ENCODE measurements at places on chromosomes 3 and 15.

DNA sequence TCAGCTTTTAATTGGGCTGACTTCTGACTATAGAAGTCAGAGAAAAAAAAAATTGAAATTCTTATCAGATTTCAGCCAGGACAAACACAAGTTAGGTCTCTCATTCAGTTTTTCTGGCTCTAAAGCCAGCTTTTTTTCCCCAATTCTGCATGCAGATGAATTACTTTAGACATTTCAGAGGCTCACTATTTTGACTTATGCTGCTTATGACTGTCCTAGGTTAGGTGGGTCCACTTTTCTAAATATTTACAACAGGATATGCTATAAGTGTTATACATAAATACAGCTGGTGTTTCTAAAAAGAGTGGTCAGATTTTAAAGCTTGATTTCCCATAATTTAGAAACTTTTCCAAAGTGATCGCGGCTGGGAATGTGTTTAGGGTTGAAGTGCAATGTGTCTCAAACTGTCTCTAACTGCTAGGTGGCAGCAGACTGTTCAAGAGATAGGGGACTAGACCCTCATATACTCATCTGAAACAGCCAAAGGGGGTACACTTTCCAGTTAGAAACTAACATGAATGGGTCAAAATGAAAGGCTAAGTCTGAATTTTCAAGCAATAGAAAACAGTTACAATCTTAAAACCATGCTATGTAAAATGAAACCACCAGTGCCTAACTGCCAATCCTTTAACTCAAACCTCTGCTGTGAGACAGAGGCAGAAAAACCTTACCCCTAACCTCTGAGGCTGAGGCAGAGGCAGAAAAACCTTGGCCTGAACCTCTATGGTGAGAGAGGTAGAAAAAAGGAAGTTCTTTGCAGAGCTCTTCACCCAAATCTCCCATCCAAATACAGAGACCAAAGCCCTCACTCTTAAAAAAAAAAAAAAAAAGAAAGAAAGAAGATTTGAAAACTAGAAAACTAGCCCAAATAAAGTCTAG is 596.0 kb downstream of the NTRK3 start:
- DNase-seq = no peak

DNA sequence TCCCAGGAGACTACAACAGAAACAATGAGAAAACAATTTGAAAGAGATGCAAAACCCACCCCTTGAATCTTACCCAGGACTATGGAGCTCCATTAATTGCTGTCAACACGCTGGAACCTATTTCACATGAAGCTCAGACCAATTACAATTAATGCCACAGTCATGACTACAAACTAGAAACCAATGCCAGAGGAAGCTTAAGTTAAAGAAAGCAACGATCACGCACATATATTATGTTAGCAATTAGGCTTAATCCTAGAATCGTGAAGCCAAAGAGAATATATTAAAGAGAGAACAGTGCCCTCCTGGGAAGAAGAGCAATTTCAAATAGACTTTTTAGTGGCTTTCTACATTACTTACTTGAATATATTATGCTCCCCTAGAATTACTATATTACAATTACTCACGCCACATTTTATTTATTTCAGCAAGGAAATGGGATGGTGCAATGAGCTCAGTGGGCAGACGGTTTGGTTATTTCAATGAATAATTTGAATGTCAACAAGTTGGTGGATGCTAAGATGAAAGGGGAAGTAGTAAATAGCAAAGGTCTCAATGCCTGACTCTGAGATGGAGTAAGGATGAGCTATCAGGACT is 125.5 kb downstream of the GREM1 start:
- DNase-seq = no peak

GRCh38 chr3:195458316-195458717 is 15.5 kb upstream of the ACAP2 start:
- DNase-seq = no peak

DNA sequence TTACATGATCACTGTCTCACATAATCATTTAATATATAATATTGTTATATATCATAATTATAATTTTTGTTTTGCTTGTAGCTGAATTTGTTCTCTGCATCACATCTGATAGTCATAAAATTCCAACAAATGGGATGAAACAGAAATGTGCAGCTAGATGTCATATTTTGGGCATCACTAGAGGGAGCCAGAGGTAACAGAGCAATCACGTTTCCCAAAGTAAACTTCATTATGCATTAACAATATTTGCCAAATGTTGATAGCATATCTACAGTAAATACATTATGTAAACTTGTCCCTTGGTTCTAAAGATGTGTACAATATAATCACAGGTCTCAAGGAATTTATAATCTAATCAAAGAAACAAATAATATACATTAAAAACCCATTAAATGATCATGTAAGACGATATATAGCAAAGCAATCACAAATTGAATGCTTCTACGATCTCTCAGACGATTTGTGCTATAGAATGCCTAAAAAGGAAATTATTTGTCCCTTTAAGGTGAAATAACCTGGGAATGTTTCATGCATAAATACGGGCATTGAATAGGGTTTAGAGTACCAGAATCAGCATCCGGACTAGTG is 234.2 kb upstream of the MCTP2 start:
- DNase-seq = peak; percentile 4

- DNase-seq = no peak
These were observed 19.1 kb downstream of the ZDHHC19 start for GRCh38 chr3:196192036-196192523.

- no peak for DNase-seq
These were observed 9.0 kb downstream of the TMEM43 start for GRCh38 chr3:14133876-14134275.

DNA sequence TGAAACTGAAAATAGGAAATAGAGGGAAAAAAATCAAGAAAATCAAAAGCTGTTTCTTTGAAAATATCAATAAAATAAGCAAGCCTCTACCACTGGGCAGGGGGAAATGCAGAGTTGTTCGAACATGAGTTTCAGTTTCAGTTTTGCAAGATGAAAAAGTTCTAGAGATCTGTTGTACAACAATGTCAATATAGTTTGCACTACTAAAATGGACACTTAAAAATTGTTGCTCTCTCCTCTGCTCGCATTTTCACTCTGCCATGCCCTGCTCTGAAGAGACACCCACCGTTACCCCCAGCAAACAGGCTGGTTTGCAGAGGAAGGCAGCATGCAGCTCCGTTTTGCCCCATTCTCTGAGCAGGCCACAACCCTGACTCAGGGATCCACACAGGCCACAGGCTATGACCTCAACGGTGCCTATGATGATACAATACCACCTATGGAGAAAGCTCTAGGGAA is 64.5 kb downstream of the ZNF148 start:
- DNase-seq = no peak

- DNase-seq = no peak
These were observed 312.5 kb downstream of the NTRK3 start for GRCh38 chr15:87944050-87944449.

- DNase-seq = no peak
These were observed 33.8 kb downstream of the CYP11A1 start for GRCh38 chr15:74333662-74334061.

- DNase-seq = no peak
These were observed 5.0 kb upstream of the RAMAC start for GRCh38 chr15:82980981-82981380.

GRCh38 chr15:60740787-60741354 is 261.9 kb upstream of the ICE2 start:
- DNase-seq = no peak

DNA sequence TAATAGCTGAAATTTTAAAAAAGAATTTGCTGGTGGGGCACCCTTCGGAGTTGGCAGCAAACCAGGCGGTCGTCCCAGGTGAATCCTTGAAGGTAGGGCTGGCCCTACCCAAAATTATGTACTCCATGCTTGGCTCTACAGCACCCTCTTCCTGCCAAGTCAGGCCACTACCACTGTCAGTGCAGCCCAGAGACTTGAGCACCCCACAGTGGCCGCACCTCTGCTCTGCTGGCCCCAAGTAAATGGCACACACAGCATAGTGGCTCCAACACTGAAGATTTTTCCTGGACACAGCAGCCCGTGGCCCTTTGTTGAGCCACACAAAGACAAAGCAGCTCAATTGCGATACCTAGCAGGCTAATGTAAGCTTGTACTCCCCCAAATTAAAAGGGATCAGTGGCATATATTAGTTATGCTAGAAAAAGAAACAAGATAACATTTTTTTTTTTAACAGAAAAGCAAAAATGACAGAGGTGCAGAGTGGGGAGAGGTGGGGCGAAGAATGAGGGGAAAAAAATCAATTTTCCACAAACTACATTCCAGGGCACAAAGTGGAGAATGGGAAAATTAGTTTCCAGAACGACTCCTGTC is 250.5 kb downstream of the UACA start:
- DNase-seq = no peak

DNA sequence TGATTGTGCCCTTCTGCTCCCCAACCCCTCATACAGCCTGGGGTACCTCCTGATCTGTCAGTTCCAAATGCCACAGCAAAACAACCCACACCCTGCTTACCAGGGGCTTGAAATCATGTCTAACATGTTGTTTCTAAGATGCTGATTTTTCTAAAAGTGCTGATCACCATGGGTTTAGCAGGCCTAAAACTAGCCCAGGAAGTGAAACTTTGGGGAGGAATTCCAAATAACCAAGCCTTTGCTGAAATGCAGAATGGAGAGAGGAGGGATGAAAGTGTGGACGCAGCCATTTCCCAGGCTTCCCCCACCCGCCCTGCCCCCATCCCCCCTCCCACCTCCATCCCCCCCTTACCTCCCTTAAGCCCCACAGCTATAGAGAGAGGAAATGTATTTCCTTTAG is 2.0 kb upstream of the HRH1 start:
- no peak for DNase-seq

- DNase-seq = no peak
These were observed 513.3 kb upstream of the SEMA6D start for GRCh38 chr15:47203993-47204392.

DNA sequence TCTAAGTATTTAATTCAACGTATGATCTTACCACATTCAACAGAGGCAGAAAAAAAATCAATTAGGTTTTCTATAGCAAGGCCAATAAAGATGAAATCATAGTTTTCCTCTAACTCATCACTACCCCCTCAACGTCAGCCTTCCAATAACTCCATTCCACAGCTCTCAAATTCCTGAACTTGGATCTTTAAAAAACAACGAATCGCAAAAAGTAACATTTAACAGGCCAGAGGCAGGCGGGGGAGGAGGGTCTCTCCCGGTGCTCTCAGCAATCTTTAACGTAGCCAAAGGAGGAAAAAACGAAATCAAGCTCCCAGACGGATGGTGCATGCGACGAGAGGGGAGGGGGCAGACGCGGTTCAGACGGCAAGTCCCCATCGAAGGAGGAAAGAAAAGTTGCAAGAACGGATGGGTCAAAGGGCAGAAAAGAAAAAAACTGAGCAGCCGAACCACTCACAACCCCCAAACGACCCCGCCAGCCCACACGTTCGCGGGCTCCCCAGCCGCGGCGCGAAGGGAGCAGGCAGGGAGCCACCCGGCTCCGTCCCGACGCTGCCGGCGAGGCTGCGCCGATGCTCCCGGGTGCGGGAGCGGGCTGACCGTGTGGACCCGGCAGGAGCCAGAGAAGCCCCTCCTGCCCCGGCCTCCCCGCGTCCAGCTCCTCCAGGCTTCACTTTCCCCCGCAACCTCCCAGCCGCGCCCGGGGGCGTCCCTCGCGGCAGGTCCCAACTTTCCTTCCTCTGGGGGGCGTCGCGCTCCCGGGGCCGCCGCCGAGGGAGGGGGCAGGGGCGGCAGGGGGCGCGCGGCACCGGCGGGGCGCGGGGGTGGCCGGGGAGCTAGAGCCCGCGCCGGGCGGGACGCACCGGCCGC is 703 bp downstream of the PEAK1 start:
- DNase-seq = no peak

DNA sequence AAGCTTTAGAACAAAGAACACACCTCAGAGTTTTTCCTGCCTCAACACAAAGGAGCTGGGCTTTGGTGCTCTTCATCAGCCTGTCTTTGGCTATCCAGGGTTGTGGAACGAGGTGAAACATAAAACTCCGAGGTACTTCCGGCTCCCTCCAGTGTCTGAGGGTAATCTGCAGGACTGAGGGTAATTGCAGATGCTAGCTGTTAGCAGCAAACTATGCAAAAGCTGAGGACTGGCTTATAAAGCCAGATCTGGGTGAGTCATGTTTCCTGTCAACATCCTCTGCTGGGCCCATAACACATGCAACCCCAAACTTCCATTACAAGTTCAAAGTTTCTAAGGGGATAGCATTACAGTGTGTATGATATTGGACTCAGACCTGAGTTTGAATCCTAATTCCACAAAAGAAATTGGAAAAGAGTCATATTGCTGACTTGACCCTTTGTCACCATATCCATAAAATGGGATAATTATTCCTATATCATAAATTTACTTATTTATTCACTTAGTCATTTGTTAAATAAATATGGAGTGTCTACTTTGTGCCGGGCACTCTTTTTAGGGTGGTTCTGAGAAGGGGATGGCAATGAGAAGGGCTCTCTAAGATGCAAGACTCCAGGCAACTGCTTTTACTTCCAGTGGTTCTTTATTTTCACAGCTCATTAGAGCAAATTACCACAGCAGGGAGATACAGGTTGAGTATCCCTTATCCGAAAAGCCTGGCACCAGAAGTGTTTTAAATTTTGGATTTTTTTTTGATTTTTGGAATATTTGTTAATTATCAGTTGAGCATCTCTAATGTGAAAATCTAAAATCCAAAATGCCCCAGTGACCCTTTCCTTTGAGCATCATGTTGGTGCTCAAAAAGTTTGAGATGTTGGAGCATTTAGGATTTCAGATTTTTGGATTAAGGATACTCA is 9.5 kb upstream of the TRIM69 start:
- no peak for DNase-seq

- DNase-seq = no peak
These were observed 173.3 kb downstream of the PDZRN3 start for GRCh38 chr3:73451301-73451944.

- no peak for DNase-seq
These were observed 35.6 kb downstream of the RTP4 start for GRCh38 chr3:187403768-187404288.

- DNase-seq = no peak
These were observed 164.5 kb upstream of the TLE3 start for GRCh38 chr15:70262171-70262570.

DNA sequence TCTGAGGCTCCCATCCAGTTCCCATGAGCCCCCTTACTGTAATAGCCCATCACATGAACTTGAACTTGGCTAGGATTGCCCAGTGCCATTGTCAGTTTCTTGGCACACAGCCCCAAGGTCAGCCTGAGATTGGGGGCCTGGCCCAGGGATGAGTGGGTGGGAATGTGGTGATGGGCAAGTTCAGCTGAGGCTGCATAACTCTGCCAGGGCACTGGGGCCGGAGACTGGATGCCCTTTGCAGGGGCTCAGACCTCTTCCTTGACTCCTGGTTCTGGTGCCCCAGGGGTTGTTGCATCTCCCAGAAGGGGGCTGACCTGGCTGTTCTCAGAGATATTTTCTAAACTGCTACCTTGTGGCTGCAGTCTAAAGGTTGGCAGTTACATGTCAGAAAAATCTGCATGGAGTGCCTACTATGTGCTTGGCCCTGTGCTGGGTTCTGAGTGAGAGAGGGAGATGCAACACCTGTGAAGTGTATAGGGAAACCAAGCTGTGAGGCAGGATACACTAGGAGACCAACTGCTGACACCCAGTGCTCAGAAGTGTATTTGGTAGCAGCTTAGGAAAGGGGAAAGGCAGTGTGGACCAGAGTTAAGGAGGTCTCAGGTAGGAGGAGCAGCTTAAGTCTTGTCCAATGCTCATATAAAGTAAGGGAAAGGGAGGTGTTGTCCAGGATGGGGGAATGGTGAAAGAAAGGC is 74.8 kb upstream of the PRR23C start:
- no peak for DNase-seq
